Stimulated activated CD4-positive, alpha-beta T cell treated with anti-CD3 and anti-CD28 coated beads, Interleukin-15, amount 100 ng/mL, for 1 hour (primary cell): ENCODE measurements at places on chromosomes 7 and 10.

DNA sequence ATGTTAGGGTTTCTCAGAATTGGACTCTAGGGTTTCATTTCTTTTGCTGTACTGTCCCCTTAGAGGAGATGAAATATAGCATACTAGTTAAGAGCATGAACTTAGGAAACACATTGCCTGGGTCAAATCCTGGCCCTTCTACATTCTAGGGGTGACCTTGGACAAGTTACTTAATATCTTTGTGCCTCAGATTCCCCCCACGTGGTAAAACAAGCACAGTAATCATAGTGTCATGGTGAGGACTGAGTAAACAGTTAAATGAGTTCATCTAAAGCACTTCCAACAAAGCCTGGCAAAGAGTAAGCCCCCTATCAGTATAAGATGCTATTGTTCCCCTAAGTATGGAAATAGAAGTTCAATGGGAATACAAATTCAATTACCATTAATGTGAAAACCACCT lies 5.1 kb downstream of the DPY19L1 start:
- no peak for DNase-seq

DNA sequence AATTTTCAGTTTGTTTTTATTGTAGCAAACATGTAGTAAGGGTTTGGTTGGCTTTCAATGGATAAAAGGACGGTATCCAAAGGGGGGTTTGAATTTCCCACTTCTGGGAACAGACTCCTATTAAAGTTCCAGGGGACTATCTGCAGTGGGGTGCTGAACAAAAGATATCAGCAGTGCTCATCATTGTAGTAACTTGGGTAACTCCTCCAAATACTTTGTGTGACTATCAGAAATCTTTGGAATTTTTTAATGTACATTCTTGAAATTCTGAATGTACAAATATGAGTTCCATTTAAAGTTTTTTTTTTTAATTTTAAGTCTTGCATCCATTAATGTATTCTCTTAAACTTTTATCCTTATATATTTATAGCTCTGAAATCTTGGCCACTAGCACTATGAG lies 42.1 kb downstream of the CYP51A1 start:
- DNase-seq, result no peak

- no peak for DNase-seq
Observed at GRCh38 chr7:77473229-77474005, 57.3 kb upstream of the GSAP start.

- no peak for DNase-seq
Observed at GRCh38 chr7:151394076-151395035, 15.5 kb downstream of the WDR86 start.

DNA sequence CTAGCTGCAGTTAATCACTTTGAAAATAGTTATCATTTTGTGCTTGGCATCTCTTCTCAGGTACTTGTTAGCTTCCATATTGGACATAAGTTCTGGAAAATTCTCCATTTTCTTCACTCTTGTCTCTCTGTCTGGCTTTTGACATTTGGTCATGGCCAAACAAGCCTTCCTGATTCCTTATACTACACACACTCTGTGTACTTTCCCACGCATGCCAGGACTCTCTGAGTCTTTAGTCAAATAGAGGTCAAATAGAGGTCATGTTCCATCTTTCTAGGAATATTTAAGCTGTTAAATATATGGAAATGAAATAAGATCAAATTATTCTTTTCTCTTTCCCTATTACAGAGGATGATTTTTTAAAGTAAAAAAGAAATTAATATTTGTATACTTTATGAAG lies 235.5 kb upstream of the PLXDC2 start:
- DNase-seq, result no peak

- DNase-seq, result no peak
Observed at GRCh38 chr7:2051707-2052656, 180.8 kb downstream of the MAD1L1 start.

- no peak for DNase-seq
Observed at GRCh38 chr10:91683975-91684374, 51.1 kb upstream of the PPP1R3C start.

DNA sequence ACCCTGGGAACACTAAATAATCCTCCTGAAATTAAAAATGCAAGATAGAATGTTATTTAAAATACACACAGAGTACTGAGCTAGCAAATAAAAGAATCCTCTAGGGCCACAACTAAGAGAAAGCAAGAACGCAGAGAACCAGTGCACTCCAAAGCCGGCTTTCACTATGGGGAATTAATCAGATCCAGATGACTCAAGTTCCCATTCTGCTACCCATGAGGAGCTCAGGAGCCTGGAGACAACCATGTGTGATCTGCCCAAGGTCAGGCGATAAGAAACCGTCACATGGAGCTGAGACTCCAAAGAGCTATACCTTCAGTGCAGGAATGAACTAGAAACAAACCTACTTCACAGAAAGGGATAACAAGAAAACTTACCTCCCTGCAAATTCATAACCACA lies 19.5 kb upstream of the CYREN start:
- no peak for DNase-seq

- no peak for DNase-seq
Observed at GRCh38 chr10:122140461-122140902, 130.6 kb upstream of the BTBD16 start.

GRCh38 chr10:123573236-123574108 lies 92.7 kb upstream of the GPR26 start:
- peak; percentile 14 for DNase-seq

DNA sequence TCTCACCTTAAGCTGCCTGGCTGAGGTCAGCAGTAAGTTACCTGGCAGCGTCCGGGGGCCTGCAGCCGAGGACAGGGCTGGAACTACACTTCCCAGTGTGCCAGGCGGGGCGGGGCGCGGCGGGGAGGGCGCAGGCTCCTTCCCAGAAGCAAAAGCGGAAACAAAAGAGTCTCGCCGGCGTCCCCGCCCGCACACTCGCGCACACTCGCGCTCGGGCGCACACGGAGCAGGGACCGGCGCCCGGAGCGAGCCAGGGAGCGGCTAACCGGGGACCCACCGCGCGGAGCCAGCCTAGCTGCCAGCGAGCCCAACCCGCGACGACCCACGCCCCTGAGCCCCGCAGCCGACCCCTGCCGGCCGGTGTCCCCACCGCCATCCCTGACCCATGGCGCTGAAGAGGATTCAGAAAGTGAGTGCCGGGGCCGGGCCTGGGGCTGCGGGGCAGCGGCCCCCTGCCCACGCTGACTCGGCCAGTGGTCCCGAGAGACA lies at the start of gene UBE2D1:
Gene UBE2D1 (plus strand): TSS at position 190 of the 489 bp plus-strand sequence. CDS start 196 bp downstream, at position 386.
- DNase-seq, result peak; percentile 60

DNA sequence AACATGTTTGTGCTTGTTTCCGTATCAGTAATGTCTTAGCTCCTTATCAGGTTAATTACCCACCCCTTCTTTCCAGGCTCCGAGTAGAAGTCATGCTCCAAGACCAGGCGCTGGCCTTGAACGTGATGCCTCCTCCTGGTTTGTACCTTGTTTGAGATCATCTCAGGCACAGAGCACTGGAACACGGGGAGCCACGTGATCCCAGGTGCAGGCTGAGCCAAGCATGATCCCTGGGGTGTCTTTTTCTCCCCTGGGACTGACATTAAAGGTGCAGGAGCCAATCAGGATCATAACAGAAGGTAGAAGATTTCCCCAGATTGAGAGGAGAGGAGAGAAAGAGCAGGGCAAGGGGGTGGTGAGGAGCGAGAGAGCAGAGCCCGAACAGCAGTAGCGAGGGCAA lies 626.1 kb upstream of the GALNT17 start:
- DNase-seq, result no peak

- DNase-seq, result no peak
Observed at GRCh38 chr10:84837041-84837812, 508.8 kb downstream of the CCSER2 start.

DNA sequence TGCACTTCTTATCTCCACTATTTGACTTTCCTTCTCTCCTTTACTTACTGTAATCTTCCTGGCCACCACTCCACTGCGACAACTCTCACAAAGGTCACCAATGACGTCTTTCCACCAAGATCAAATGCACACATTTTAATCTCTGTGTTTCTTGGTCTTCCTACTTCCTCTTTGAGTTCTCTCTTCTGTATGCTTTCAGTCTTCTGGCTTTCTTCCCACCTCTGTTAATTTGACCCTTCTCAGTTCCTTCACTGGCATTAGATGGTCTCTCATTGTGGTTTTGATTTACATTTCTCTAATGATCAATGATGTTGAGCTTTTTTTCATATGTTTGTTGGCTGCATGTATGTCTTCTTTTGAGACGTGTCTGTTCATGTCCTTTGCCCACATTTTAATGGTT lies 31.9 kb downstream of the FAM107B start:
- no peak for DNase-seq

- no peak for DNase-seq
Observed at GRCh38 chr10:103707956-103708626, 147.3 kb downstream of the SH3PXD2A start.

DNA sequence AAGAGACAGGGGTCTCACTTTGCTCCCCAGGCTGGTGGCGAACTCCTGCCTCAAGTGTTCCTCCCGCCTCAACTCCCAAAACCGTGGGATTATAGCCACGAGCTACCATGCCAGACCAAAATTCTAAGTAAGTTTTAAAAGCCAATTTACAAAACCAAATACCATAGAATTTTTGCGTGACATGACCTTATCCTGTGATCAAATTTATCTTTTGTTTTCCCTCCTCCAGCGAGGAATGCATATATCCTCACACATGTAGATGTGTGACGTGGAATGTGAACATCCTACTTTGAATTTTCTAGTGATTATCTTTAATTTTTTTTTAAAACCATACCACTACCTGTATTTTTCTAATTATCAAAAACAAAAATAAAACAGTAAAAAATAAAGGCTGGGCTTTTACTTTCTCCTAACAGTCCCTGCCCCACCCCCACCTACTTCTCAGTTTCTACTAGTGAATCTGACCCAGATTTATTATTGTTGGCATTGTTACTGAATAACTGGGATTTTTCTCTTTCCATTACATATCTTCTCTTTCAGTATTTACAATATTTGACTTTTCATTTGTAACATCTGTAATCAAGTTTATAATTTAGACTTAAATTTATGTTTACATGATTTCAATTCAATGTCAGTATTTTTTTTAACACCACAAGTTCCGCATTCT lies 26.0 kb downstream of the CYTH3 start:
- DNase-seq, result no peak

- no peak for DNase-seq
Observed at GRCh38 chr10:6741541-6741941, 161.5 kb upstream of the PRKCQ start.

DNA sequence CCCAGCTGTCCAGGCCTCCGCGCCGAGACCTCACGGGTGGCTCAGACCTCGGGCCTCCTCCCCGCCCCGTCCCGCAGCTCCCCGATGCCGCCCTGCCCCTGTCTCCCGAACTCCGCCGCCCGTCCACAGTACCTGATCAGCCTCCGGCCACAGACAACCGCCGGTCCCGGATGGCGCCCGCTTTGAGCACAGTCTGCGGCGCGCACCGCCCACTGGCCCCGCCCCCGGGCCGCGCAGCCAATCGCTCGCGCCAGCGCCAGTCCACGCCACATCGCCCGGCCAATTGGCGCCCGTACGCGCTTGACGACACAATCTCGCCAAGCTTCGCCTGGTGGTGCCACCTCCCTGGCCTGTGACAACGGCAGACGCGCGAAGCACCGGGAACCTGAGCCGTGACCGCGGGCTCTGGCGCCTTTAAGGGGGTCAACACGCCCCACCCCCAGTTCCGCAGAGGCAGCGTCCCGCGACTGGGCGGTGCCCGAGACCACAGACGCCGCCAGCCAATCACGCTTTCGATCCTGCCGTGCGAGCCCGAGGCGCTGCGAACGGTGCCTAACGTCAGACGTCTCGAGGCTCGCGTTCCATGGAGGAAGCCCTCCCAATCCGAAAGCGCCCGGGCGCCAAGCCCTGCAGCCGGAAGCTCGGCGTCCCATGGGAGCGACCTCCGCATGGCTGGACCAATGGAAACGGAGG lies at the start of gene IDI1:
Gene IDI1 (minus strand): TSS at position 388 of the 693 bp plus-strand sequence. CDS start 116 bp downstream, at position 272.
- DNase-seq, result peak; percentile 93

- no peak for DNase-seq
Observed at GRCh38 chr7:13532028-13532753, 457.3 kb downstream of the ETV1 start.

DNA sequence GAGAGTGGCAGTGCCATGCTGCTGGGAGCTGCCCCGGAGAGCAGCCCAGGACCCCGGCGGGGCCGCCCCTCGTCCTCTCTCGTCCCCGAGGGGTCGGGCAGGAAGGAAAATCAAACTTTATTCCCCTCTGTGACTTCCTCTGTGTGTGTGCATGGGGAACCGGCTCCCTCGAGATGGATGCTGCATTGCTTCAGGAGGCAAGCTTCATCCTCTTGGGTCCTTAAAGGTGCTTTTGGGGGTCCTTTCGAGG lies 726 bp downstream of the MCU start:
- no peak for DNase-seq

- DNase-seq, result no peak
Observed at GRCh38 chr10:28822719-28823464, 145.6 kb downstream of the BAMBI start.

GRCh38 chr7:2863461-2864066 lies 19.5 kb upstream of the GNA12 start:
- peak; percentile 46 for DNase-seq

- DNase-seq, result no peak
Observed at GRCh38 chr7:105027176-105027853, 13.3 kb downstream of the KMT2E start.

DNA sequence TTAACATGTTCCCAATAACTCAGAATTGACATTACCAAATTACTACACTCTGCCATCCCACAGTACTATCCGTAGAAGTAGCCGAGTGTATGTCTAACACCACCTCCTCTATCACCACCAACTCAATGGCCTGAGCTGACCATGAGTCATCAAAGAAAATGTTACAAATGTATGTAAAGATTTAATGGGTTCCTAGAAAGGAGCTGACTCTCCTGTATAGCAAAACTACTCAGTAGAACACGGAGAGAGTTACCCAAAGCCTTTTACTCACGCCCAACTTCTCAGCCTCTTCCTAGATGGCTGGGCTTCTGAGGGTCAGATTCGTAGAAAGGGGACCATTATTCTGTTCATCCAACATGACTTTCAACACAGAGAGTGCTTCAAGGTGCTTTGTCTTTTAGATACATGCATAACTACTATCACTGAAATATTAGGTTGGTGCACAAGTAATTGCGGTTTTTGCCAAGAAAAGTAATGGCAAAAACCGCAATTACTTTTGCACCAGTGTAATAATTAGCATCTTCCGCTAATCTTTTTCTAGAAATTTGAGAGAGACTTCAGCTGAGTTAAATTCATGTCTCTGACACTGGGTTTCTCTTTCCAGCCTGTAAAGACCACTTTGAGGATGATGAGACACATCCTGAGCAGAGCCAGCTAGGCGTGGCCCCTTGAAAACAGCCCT lies 24.0 kb upstream of the NANOS1 start:
- no peak for DNase-seq

GRCh38 chr7:132176719-132177118 lies 399.6 kb downstream of the PLXNA4 start:
- DNase-seq, result no peak

DNA sequence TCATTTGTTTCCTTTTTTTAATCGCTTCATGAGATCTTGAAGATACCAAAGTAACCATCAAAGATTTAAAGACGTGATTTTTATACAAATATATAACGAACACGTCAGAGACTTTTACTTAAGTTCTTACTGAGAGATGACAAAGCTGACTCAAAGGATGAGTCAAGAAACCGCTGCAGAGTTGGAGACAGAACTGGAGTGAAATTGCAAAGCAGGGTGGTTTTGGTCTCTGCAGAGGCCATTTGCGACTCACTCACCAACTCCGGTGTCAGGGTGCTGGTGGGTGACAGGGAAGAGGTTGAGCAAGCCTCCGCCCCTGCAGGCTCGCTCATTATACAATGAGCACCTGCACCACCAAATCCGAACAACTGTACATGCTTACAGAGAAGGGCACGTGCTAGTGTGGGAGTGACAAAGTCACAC lies 75.2 kb downstream of the DNAJB6 start:
- DNase-seq, result no peak
